ENCODE measurements at places on chromosomes 4 and X.

DNA sequence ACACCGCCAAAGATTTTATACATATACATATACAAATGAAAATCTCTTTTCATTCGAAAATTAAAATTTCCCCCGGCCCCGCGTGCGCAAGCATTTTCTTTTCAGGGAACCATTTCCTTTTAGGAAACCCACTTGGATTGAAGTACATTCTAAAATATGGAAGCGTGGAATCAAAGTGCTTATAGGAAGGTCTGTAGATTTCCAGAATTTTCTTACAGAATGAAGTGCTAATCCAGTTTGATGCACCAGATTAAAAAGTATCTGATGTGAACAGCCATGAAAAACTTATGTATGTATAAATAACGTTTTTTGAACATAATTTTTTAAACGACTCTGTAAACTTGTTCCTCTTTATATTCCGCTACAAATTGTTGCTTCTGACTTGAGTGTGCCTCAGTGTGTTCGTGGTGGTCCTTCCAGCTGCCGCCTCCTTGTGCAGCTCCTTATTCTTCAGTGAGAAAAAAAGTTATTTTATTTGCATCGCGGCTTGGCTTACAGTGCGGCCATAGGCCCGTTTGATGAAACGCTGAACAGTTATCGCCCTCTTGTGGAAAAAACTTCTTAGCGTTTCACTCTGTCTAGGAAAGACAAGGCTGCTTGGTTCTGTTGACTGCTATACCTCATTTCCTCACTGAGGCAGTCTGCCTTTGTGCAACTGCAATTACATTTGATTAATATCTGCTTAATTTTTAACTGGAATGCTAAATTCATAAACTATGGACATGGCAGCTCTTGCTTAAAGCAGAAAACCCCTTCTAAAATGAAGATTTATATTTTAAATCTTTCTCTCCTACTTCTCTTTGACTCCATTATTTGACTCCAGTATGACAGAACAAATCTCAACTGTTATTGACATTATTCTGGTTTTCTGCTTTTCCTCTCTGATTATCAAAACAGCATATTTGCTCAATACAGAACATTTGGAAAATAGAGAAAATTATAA lies 4.7 kb upstream of the NKX6-1 start:
- peak; percentile 75 for DNase-seq

DNA sequence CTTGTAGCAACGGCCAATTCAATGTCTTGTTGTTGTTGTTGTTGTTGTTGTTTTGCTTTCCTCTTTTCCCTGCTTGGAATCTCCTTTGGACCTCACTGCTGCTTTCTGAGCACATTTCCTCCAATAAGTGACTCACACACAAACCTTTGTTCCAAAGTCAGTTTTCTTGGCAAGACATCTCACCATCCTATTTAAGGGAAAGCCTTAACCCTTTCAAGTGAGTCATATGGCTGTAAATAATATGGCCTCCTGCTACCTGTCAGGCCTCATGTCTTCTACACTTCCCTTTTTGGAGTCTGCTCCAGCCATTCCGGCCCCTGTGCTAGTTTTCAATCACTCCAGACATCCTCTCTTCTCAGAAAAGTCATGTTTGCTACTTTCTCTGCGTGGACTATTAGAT lies 79.5 kb upstream of the MAGEB10 start:
- DNase-seq: peak; percentile 65

- DNase-seq: no peak
These were observed 631.1 kb upstream of the FAT1 start for GRCh38 chr4:187354740-187355139.

- DNase-seq: no peak
These were observed 3.2 kb upstream of the VGLL1 start for GRCh38 chrX:136528645-136529315.

- DNase-seq: peak; percentile 19
These were observed 500.8 kb upstream of the DIAPH2 start for GRCh38 chrX:96183843-96184242.

GRCh38 chrX:120318411-120318810 lies 7.2 kb upstream of the TMEM255A start:
- no peak for DNase-seq

GRCh38 chr4:10185518-10186227 lies 69.1 kb upstream of the WDR1 start:
- peak; percentile 52 for DNase-seq

- peak; percentile 56 for DNase-seq
These were observed 38.5 kb upstream of the UGT2B7 start for GRCh38 chr4:69057620-69058409.

GRCh38 chrX:32276153-32276552 lies 935.2 kb downstream of the DMD start:
- no peak for DNase-seq

DNA sequence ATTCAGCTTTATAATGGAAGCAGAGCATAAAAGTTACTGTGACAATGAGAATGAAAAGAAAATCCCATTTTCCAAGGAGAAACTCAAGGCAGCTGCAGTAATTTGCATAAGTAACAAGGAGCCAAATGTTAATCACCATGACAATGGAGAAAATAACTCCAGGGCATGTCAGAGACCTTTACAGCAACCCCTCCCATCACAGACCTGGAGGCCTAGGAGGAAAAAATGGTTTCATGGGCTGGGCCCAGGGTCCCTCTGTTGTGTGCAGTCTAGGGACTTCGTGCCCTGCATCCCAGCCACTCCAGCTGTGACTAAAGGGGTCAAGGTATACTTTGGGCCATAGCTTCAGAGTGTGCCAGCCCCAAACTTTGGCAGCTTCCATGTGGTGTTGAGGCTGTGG lies 223.5 kb downstream of the NPFFR2 start:
- no peak for DNase-seq

- peak; percentile 50 for DNase-seq
These were observed 85.8 kb upstream of the PRPS1 start for GRCh38 chrX:107542500-107542899.

- DNase-seq: no peak
These were observed 107.3 kb downstream of the DTHD1 start for GRCh38 chr4:36388710-36389109.
